ENCODE measurements at places on chromosomes 6 and 20. TPM values are rescaled to one million over a fixed set of nuclear protein-coding genes. Genes with fewer than 3 reads are reported as not detected.
A peak's percentile ranks its signal among the peaks of the same experiment; 100 is the strongest.

- DNase-seq: no peak
Observed at GRCh38 chr6:168088161-168089053, 9.4 kb upstream of the FRMD1 start.

- DNase-seq: no peak
Observed at GRCh38 chr20:39473536-39473935, 511.4 kb downstream of the DHX35 start.

DNA sequence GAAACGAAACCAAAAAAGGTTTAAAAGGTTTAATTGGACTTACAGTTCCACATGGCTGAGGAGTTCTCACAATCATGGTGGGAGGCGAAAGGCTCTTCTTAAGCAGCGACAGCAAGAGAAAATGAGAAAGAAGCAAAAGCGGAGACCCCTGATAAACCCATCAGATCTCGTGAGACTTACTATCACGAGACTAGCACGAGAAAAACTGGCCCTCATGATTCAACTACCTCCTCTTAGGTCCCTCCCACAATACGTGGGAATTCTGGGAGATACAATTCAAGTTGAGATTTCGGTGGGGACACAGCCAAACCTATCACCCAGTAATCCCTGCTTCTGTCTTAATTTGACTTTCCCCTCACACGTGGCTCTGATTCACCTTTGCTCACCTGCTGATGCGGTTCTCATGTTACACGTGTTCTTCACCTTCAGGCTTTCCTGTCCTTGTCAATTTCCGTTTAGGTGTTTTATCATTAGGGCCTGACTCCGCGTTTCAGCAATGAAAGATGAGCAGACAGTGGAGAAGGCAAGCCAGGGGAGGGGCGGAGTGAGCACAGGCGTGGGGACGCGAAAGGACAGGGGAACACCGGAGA lies 57.1 kb downstream of the AGPAT4 start:
- DNase-seq: no peak

The MYCT1 gene
- 0.55 TPM for total RNA-seq

DNA sequence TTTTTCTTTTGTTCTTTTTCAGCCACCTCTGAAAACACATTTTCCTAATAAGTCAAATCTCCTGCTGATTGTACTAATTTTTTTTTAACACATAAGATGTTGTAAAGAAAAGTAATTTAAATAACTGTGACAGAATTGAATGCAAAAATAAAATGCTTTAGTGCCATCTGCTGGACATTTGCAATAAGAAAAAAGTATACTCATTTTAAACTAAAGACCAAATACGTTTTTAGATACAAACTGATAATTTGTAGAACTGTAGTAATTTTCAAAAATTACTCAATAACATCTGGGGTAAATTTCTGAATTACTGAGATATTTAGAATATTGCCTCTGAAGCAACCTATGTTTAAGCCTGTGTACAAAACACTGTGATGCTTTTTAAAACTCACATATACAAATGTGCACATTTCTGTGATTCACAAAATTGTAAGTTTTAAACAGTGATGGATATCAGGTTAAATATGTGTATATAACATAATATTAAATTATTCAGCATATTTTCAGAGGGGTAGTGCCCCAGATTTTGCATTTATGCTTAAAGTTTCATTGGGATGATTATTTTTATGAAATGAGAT lies 198.7 kb downstream of the RIMS1 start:
- DNase-seq: peak; percentile 25

DNA sequence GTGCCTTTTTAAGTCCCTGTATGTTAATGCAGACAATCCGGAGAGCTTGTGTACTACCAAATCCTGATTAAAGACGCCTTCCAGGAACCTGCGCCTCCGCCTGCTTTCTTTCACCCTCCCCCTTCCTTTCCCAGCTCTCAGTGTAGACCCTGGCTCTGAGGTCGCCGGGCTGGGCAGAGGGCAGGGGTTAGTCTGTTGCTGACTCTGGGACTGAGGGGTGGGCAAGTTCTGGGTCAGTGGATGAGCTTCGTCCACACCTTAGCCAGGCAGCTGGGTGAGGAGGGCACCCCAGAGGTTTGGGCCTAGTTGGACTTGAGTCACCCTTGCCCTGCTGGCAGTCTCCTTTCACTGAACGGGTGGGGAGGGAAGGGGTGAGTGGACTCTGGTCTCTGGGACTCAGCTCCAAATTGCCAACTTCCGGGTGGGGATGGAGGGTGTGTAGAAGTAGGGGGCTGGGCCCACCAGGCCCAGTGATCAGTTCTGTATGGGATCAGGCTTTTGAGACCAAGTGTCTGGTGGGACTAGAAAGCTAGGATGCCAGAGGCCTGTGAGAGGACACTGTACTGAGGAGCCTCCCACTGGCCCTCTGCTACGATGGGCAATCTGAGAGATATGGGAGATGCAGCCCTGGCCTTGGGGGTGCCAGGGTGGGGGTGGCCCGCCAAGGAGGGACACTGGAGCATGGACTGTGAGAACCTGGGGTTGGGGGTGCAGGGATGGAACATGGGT lies 21.3 kb upstream of the SLC22A7 start:
- no peak for DNase-seq

DNA sequence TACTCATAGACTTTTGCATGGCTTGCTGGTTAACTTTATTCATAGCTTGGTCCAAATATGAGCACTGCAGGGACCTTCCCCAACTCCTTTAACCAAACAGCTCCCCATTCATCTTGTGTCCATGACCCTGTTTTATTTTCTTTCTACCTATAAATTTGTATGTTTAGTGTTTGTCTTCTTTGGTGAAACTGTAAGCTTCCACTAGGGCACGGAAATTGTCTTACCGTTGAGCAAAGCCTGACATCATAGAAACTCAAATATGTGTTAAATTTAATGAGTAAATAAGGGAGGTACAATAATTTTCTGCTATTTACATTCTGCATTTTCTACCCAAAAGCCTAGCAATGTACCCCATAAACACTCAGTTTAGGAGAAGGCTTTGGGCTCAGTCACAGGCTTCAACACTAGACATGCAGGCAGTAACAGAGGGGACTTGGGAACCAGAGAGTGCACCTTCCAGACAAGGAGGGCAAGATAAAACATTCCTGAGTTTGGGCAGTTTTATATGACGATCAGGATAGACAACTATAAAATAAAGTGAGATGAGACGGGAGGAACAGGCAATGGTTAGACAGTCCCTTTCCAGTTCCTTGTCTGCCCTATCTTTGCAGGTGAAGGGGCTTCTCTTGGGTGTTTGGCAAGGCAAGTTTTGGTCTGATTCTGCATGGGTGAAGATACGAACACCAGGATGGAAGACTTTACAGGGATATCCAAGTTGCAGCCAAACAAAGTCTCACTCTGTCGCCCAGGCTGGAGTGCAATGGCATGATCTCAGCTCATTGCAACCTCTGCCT lies 46.2 kb upstream of the ZNF217 start:
- peak; percentile 29 for DNase-seq

The AHI1 gene
- 5.8 TPM for total RNA-seq

- no peak for DNase-seq
Observed at GRCh38 chr6:141134723-141135122, 998.0 kb upstream of the GJE1 start.

GRCh38 chr6:111626441-111626840 lies 20.8 kb upstream of the TRAF3IP2 start:
- DNase-seq: no peak

- DNase-seq: no peak
Observed at GRCh38 chr6:52596371-52597028, 19.6 kb upstream of the TRAM2 start.

- no peak for DNase-seq
Observed at GRCh38 chr6:16320533-16321340, 82.3 kb downstream of the GMPR start.

The KIF3B gene
- total RNA-seq: 20.0 TPM

DNA sequence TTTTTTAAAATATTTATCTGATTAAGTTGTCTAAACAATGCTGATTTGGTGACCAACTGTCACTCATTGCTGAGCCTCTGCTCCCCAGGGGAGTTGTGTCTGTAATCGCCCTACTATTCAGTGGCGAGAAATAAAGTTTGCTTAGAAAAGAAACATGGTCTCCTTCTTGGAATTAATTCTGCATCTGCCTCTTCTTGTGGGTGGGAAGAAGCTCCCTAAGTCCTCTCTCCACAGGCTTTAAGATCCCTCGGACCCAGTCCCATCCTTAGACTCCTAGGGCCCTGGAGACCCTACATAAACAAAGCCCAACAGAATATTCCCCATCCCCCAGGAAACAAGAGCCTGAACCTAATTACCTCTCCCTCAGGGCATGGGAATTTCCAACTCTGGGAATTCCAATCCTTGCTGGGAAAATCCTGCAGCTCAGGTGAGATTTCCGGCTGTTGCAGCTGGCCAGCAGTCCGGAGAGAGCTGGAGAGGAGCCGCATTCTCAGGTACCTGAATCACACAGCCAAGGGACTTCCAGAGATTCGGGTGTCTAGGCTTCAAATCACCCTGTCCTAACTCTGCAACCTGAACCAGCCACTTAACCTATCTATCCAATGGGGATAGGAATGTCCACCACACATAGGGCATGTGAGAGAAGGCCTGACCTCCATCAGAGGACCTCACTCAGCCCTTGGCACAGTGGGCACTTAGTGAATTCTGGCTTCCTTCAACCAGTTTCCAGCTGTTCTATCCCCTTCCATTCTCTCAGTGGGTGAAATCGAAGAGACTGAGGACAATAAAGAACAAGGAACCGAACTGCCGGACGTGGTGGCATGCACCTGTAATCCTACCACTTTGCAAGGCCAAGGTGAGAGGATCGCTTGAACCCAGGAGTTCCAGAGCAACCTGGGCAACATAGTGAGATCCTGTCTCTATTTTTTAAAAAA lies 3.1 kb downstream of the TNF start:
- DNase-seq: peak; percentile 57

GRCh38 chr6:150877928-150878327 lies 12.4 kb downstream of the MTHFD1L start:
- no peak for DNase-seq

- DNase-seq: no peak
Observed at GRCh38 chr6:111027219-111027618, 45.4 kb downstream of the RPF2 start.

The CALHM5 gene
- not detected for total RNA-seq

The RNASET2 gene
- total RNA-seq: 77.4 TPM

All from PC-3 (cell line).